NCI-H510A (cell line): ENCODE measurements at places on chromosomes 12 and 14.

DNA sequence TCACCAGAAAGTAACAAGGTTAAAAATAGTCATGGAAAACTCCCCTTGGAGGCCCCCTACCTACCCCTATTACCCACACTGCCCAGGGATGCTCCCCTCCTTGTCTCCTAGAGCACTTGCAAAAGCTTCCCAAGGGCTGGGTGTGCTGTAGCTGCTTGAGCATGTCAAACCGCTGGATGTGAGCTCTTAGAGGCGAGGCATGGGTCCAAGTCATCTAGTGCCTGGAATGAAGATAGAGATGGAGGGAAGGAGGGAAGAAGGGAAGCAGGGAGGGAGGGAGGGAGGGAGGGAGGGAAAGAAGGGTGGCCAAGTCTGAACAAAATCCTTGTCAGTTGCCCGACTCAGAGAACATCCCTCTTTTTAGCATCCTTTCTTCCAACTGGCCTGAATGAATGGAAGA is 43.1 kb downstream of the LTBP2 start:
- DNase-seq = no peak

DNA sequence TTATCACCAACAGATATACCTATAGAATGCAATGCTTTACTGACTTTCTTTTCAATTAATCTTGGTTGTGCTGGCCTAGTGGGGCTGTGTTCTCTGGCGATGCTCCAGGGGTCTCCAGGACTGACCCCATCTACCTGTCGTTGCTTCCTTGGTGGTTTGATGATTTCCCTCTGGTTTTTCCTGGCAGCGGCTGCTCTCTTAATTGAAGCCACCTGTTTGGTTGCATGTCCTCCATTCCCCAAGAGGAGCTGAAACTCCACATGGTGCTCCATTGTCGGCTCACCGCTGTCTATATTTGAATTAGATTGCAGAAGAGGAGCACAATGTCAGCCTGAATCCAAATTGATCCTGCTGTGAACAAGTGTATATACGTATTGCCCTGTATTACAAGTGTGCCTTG is 7.1 kb upstream of the IFNG-AS1 start:
- no peak for DNase-seq

DNA sequence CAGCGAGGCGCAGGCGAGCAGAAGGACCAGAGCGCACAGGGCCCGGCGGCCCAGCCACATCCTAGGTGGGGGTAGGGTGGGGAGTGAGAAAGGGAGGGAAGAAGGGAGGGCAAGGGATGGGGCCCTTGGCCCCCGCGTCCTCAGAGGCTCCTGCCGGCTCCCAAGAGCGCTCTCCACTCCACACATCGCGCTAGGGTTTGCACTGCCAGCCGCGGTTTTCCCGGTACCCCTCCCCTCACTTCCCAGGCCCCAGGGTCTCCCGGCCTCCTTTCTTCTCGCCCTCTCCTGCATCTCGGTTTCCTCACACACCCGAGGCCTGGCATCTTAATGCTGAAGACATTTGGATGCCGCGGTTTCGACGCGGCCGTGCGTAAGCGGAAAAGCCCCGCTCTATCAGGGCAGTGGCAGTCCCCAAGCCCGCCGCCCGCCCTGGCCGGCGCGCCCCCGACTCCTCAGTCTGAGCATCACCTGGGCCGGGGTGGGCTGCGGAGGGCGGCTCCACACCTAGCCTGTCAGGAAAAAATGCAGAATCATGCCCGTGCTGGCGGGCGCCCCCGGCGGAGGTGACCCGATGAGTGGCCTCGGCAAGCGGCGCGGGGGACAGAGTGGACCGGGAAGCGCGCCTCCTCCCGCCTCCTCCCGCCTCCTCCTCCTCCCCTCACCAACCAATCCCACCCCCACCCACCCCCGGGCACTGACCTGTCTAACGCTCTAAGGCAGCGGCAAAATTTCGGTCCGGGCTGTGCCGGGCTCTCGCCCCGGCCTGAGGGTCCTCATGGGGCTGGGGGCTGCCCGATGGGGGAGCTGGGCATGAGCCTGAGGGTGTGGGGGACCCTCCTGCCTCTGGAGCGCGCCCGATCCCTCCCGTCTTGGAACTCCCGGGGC is 686 bp downstream of the B4GALNT1 start:
- DNase-seq = no peak

GRCh38 chr12:118880720-118881493 is 100.4 kb upstream of the SRRM4 start:
- DNase-seq = no peak

DNA sequence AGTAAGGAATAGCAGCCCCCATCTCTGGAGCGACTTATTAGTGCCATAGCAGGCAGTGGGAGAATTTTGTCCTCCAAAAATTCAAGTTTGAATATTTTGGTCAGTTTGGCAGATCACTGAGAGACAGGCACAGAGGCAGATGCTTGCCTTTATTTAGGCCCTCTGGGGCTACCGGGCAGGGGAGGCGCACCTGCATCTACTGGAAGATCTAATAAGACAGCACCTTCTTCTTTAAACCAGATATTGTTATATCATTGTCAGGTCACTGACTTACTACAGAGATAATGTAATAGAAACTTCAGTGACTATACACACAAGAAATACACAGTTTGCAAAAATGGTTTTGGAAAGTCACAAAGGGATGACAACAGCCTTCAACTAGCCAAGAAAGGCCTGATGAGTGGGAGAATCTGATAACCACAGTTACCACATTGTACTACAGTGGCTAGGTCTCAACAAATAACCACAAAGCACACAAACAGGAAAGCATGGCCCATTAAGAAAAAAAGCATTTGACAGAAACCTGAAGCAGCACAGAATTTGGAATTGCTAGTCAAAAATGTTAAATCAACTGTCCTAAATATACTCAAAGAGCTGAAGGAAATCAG is 56.8 kb downstream of the CDK17 start:
- DNase-seq = no peak

DNA sequence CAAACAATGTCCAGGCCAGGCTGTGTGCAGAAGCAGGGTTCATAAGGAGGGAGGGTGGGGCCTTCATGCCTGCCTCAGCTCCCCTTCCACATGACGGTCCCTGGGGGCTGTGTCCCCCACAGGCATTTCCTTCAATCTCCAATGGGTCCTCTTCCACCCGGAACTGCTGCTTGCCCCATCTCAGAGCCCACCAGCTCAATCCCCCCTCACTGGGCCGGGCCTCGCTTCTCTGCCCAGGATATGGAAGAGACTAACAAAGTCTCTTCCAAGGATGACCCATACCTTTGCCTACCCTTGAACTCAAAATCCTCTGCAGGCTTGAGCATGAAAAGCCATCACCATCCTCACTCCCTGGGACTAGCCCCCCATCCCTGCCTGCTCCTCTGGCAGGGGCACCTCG is 28.4 kb upstream of the FAM181A start:
- DNase-seq = no peak

- no peak for DNase-seq
Observed at GRCh38 chr14:59819446-59820088, 51.0 kb downstream of the RTN1 start.

DNA sequence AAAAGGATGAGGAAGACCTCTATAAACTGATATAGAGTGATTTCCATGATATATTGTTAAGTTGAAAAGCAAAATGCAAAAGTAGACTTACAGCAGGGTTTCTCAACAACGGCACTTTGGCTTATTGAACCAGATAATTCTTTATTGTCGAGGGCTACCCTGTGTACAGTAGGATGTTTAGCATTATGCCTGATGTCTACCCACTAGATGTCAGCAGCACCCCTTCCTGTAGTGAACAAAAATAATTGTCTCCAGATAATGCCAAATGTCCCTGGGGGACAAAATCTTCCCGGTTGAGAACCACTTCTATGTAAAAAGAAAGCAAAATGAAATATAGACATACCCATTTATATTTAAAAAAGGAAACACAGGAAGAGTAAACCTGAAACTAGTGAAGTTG is 32.4 kb downstream of the ABCD2 start:
- DNase-seq = no peak

DNA sequence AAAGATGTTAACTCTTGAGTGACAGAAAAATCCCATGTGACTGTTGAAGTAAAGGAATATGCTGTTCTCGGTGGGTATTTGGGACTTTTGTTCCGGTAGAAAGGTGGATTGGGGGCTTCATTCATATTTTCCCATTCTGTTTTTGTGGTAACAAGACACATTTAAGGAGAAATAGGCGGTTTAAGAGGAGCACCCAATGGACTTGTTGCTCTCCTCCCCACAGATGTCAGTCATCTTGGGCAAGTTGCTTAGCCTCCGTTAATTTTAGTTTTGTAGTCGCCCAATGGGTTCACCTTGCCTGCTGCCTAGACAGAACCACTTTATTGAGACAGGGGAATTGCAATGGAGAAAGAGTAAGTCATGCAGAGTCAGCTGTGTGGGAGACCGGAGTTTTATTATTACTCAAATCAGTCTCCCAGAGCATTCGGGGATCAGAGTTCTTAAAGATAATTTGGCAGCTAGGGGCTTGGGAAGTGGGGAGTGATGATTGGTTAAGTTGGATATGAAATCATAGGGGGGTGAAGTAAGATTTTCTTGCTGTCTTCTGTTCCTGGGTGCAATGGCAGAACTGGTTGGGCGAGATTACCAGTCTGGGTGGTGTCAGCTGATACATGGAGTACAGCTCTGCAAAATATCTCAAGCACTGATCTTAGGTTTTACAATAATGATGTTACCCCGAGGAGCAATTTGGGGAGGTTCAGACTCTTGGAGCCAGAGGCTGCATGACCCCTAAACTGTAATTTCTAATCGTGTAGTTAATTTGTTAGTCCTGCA is 50.3 kb downstream of the SLC38A1 start:
- DNase-seq = no peak

DNA sequence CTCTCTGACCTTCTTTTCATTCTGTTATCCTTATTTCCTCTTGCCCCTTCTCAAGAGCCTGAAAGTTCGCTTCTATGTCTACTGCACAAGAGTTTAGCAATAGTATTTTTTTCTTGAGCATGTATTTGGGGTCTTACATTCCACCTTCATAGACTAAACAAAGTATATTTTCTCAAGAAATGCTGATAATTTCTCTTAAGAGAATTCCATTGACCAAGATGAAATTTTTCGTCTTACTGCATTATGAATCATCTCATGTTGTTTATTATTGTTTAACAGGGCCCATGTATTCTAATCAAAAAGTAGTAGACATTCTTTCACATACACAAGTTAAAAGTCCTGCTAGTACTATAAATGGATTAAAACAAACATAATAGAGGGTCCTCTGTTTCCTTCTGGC is 219.3 kb downstream of the C12orf50 start:
- no peak for DNase-seq

- DNase-seq = no peak
Observed at GRCh38 chr12:130775953-130776856, 60.1 kb upstream of the RIMBP2 start.

- no peak for DNase-seq
Observed at GRCh38 chr12:26790645-26790994, 42.4 kb downstream of the ITPR2 start.

- no peak for DNase-seq
Observed at GRCh38 chr14:102799684-102800562, 22.7 kb downstream of the TRAF3 start.

DNA sequence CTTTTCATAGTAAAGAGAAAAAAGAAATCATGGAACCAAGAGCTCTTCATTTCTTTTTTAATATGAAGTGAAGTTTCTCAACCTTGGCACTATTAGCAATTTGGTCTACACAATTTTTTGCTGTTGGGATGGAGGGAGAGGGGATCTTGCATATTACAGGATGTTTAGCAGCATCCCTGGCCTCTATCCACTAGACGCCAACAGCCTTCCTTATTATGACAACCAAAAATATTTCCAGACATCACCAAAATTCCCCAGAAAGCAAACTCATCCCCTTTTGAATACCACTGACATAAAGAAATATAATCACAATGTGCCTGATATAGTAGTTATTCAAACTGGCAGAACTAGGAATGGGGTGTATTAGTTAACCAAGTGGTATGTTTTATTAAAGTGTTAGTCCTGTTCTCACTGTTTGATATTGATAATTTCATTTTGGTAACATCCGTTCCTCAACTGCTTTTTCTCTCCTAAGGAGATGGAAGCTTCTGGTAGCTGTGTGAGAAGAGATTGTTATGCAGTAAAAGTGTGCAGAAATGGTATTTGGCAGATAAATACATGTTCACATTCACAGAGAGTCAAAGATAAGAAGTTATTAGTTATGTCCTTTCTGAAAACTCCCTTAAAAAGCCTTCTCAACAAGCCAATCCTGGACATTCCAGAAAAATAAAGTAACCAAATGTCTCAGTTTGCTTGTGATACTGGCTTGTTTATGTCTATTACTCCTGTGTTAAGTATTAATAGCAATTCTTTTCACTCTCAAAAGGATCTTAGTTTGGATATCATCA is 699.9 kb downstream of the C12orf50 start:
- no peak for DNase-seq

DNA sequence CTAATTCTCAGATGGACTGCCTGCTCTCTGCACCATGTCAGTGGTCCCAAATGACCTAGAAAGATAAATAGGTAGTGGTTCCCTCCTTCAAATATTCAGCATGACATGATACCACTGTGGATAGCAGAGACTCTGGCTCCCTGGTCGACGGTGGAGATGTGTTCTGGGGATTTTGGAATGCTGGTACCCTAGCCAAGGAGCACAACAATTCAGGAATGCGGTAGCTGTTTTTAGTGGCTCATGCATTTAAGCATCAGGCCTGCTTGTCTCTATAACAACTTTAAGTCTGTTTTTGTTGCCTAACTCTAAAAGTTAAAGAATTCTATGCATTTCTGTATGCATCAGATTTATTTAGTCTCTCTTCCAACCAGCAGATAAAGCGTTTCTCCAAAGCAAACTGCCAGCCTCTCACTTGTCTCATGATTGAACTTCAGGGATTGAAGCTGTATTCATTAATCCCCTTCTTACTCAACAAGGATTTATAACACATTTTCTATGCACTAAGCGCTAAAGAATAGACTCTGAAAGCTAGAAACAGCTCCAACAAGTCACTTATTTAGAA is 164.9 kb upstream of the BMP4 start:
- DNase-seq = no peak

DNA sequence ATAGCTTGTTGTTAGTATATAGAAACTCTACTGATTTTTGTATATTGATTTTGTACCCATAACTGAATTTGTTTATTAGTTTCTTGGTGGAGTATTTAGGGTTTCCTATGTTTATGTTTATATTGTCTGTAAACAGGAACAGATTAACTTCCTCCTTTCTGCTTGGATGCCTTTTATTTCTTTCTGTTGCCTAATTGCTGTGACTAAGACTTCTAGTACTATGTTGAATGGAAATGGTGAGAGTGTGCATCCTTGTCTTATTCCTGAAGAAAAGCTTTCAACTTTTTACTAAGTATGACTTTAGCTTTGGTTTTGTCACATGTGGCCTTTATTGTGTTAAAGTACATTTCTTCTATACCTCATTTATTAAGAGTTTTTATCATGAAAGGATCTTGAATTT is 20.9 kb downstream of the FBXW8 start:
- DNase-seq = no peak
